NCI-H82 (cell line): ENCODE measurements at places on chromosomes 2 and 18.
A peak's percentile ranks its signal among the peaks of the same experiment; 100 is the strongest.

DNA sequence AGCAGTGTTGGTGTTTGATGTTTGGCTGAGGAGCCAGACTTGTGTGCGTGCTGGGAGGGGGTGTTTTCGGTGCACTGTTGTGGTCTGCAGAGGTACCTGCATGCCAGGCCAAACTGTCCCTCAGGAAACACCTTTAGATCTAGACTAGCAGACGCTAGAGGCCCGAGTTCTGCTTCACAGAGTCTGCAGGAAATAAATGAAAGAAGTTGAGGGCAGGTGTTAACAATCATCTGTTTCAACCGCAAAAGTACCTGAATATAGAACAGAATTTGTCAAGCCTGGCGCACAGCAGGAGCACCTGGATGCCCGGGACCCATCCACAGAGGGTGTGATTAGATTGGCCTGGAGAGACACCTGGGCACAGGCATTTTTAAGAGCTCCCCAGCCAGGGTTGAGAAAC lies 40.5 kb upstream of the REL start:
- DNase-seq, result no peak

- DNase-seq, result no peak
Measured at GRCh38 chr18:32772581-32773381, at the start of gene KLHL14. KLHL14 (minus strand) TSS chr18:32773023; CDS start chr18:32770591, 2,432 bp downstream.

DNA sequence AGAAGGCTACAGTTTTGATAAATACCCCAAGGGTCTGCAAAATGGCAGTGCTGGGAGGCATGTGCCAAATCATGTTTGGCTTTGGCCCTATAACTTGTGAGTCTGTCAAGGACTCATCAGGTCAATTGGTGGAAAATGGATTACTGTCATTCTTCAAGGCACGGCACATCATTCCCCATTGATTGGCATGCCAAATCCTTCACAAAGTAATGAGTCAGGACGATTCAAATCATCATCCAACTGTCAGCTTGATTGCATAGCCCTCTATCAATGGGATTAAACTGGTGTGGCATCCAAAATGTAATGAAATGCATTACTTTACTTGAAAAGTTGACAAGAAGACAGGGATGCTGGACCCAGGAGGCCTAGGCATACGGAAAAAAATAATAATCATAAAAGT lies 441.6 kb upstream of the PIK3C3 start:
- peak; percentile 31 for DNase-seq

DNA sequence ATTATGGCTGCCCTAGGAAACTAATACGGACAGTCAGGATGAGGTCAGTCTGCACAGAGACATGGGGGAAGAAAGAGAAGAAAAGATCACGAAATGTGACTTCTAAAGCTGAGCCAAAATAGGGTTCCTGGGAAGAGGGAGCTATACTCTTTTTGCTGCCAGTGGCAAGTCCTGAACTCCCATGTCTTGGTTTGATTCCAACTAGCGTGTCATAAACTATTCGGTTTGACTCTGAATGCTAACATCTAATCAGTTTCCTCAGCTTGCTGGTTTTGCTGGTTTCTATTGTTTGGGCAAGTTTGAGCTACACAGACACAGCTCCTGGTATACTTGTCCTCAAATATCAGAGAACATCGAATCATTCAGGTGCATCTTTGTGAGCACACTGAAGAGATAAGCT lies 80.5 kb upstream of the CYP1B1 start:
- no peak for DNase-seq

- DNase-seq, result no peak
Measured at GRCh38 chr2:20667151-20667530, 197 bp downstream of the GDF7 start.

- no peak for DNase-seq
Measured at GRCh38 chr2:240129311-240129710, 6.8 kb downstream of the COPS9 start.
